Neural progenitor cell (in vitro differentiated cells): ENCODE measurements at places on chromosomes 2 and 18. TPM values are rescaled to one million over a fixed set of nuclear protein-coding genes. Genes with fewer than 3 reads are reported as not detected.

DNA sequence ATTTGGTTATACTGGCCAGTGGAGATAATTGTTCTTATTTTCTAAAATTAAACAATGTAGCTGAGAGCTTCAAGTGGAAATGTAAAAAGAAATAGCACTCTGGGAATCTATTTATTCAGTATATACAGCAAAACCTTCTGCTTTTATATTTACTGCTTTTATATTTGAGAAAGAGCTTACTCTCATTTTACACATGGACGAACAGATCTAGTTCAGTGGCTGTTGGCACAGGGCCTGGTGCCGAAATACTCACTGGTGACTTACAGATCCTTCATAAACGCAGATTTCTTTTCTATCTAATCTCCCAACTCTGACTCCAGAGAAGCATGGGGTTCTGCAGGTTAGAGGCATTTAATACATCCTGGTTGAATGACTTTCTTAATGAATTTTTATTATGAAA, 266.2 kb downstream of the ASXL3 start:
- H3K36me3 ChIP-seq: no peaks in the 10 kb centered on the region
- H3K4me3 ChIP-seq: no peak overlapping the region
- no peak overlapping the region for H3K27ac ChIP-seq

DNA sequence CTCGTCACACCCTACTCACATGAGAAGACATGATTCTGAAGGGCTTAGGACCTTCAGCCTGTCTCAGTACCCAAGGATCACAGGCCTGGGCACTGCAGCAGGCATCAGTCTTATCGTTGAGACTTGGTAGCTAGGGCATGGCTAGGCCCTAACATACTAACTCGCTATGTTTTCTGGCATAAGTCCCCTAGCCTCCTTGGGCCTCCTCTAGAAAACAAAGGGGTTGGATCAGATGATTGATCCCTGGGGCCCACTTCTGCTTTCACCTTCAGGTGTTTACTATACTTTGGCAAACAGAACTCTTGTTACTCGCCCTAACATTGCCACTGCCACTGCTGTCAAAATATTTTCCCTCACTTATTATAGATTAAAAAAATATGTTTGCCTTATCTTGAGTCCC, 44.2 kb downstream of the VSNL1 start:
- H3K27me3 ChIP-seq: no peaks in the 10 kb centered on the region
- H3K4me3 ChIP-seq: no peak overlapping the region
- DNase-seq: no peak
- no peak overlapping the region for H3K27ac ChIP-seq
- H3K36me3 ChIP-seq: no peaks in the 10 kb centered on the region

- peak overlapping the region; percentile 66 for H3K27ac ChIP-seq
- H3K27me3 ChIP-seq: no peaks in the 10 kb centered on the region
- peaks cover 56% of the 10 kb centered on the region for H3K4me1 ChIP-seq
- peak; percentile 13 for DNase-seq
Observed at GRCh38 chr2:171319164-171319810, 114.5 kb downstream of the METTL8 start.

DNA sequence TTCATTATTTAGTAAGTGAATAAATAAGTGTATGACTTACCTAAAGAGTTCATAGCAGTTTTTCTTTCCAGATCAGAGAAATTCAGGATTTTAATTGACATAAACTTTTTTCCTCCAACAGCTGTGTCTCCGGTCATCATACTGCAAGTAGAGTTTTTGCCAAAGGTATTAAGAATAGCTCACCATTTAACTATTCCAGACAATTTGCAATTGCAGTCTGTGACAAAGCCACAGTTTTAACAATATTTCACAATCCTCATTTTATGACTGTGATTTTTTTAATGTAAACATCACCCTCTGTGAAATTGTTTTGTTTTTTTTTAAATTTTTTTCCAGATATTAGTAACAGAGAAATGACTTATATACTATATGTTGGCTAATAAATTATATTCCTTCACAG, 199.1 kb downstream of the TRIB2 start:
- H3K36me3 ChIP-seq: no peaks in the 10 kb centered on the region
- no peaks in the 10 kb centered on the region for H3K27me3 ChIP-seq
- H3K4me3 ChIP-seq: no peak overlapping the region

GRCh38 chr2:215499331-215499730, 63.5 kb upstream of the FN1 start:
- no peaks in the 10 kb centered on the region for H3K36me3 ChIP-seq
- no peak overlapping the region for H3K27ac ChIP-seq
- no peak overlapping the region for H3K4me3 ChIP-seq

DNA sequence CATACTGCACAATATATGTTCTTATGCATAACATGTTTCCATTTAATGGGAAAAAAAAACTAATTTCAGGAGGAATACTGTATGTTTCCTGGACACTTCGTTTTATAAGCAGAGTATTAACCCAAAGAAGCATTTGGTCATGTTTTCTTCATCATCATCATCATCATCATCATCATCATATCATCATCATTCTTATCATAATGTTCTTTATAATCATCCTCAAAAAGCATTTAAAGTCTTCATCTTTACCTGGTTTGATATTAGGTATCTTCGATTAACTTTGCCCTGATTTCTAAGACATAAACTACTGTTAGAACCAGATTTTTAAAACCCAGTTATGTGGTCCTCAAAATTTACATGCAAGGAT, 47.9 kb downstream of the ZEB2 start:
- peak overlapping the region; percentile 57 for H3K27ac ChIP-seq
- H3K4me1 ChIP-seq: peaks cover 70% of the 10 kb centered on the region
- no peak for DNase-seq
- H3K27me3 ChIP-seq: no peaks in the 10 kb centered on the region
- no peaks in the 10 kb centered on the region for H3K36me3 ChIP-seq
- no peak overlapping the region for H3K4me3 ChIP-seq

DNA sequence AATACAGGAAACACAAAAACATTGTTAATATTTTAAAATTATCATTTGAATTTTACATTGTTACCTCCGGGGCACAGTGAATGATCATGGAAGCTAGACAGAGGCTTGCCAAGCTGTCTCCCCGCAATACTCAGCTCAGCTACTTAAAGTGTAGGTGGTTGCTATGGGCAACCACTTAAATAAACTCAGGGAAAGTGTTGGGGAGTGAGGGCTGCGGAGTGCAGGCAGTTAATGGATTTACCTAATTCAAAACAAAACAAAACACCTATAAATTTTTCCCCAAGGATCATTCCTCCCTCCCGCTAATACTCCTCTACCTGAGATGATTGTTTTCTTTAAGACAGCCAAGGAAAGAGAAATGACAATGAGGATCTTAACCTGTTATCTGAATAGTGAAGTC, 349.5 kb downstream of the TGIF1 start:
- no peak overlapping the region for H3K27ac ChIP-seq
- H3K36me3 ChIP-seq: no peaks in the 10 kb centered on the region
- DNase-seq: peak; percentile 53
- peaks cover 9% of the 10 kb centered on the region for H3K4me1 ChIP-seq
- H3K4me3 ChIP-seq: no peak overlapping the region
- no peaks in the 10 kb centered on the region for H3K27me3 ChIP-seq

- no peak overlapping the region for H3K27ac ChIP-seq
- no peaks in the 10 kb centered on the region for H3K4me1 ChIP-seq
- no peak overlapping the region for H3K4me3 ChIP-seq
- H3K36me3 ChIP-seq: no peaks in the 10 kb centered on the region
- no peaks in the 10 kb centered on the region for H3K27me3 ChIP-seq
Observed at GRCh38 chr18:71529703-71530303, 1014.3 kb downstream of the CBLN2 start.

DNA sequence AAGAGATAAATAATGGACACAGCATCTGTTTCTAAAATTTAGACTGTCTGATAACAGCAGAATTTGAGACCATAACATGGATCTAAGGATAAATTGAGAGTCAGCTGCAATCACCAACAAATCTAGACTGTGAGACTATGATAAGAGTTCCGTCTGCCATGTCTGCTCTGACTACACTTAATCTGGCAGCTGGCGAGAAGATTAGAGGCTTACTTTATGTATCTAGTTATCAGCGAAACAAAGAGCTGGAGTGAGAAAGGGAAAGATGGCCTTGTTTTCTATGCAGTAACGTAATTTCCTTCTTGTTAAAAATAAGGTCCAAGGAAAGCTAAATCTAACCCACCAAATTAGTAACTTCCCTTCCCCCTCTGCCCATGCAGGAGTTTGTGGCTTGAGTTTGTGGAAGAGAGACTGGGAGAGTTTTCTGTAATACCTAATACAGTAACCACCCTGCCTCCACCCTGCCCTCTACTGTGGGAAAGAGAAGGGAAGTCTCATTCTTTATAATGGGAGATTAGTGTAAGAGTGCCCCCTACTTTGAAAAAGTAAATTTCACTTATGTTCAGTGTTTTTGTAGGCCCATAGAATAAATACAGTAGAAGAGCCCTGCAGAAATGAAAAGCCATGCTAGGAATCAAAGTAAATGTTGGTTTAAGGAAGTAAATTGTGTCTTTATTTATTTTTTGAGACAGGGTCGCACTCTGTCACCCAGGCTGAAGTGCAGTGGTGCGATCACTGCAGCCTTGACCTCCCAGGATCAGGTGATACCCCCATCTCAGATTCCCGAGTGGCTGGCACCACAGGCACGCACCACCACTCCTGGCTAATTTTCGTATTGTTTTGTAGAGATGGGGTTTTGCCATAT, 27.5 kb downstream of the EML4 start:
- DNase-seq: peak; percentile 57
- peaks cover 15% of the 10 kb centered on the region for H3K4me1 ChIP-seq
- no peak overlapping the region for H3K4me3 ChIP-seq
- H3K36me3 ChIP-seq: no peaks in the 10 kb centered on the region
- peak overlapping the region; percentile 34 for H3K27ac ChIP-seq
- no peaks in the 10 kb centered on the region for H3K27me3 ChIP-seq

DNA sequence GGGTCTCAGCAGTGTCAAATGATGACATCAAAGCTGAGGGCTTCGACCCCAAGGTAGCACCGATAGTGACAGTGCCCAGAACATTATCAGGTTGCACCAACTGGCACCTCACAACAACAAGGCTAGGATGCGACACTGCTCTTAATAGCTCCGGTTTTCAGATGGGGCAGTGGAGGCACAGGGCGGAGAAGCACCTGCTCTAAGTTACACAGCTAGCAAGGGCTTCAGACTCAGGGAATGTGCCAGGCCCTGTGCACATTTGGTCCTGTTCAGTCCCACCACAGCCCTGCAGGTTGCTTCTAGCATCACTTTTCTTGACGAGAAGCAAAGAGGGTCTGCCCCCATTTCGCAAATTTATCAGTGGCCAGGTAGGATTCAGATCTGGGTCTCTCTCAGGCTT, 74.1 kb downstream of the DGKD start:
- H3K4me3 ChIP-seq: no peak overlapping the region
- no peak for DNase-seq

DNA sequence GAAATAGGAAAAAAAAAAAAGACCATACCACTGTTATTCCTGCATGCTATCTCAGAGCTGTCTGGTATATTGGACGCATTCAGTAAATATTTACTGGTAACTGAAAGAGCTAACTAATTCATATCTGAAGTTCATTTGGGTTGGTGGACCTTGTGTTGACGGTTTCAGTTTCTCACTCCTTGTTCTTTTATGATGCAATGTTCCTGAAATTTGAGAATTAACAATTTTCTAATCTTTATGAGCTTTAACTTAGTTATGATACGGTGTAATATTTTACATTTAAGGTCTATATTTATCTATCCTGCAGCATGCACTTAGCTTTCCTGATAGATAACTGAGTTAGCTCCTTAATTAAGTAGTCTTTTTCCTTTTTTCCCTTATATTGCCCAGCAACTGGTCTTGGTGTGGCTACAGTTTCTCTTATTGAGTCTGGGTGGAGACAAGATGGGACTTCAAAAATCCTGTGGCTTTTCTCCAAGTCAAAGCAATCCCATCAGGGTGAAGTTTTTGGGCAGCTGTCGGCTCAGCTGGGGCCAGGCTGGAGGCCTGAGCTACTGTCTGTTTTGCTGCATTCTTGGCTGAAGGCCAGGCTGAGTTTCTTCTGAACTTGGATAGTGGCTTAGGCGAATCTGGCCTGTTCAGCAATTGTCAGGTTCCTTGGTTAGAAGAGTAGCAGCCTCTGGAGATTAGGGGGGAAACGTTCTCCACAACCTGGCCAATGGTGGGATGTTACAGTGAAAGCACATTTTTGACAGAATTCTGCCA, 78.4 kb upstream of the MEX3C start:
- no peaks in the 10 kb centered on the region for H3K4me1 ChIP-seq
- DNase-seq: no peak
- H3K36me3 ChIP-seq: no peaks in the 10 kb centered on the region
- no peaks in the 10 kb centered on the region for H3K27me3 ChIP-seq
- H3K27ac ChIP-seq: no peak overlapping the region
- H3K4me3 ChIP-seq: no peak overlapping the region

GRCh38 chr18:42548493-42548892, 567.0 kb downstream of the RIT2 start:
- no peaks in the 10 kb centered on the region for H3K36me3 ChIP-seq
- H3K4me1 ChIP-seq: no peaks in the 10 kb centered on the region
- no peak for DNase-seq
- H3K27me3 ChIP-seq: no peaks in the 10 kb centered on the region

GRCh38 chr2:28454016-28454930, 41.6 kb upstream of the PLB1 start:
- no peaks in the 10 kb centered on the region for H3K27me3 ChIP-seq
- no peak overlapping the region for H3K27ac ChIP-seq
- no peak for DNase-seq
- no peaks in the 10 kb centered on the region for H3K36me3 ChIP-seq

- H3K27me3 ChIP-seq: no peaks in the 10 kb centered on the region
- no peak overlapping the region for H3K4me3 ChIP-seq
- DNase-seq: no peak
- no peaks in the 10 kb centered on the region for H3K36me3 ChIP-seq
- peaks cover 7% of the 10 kb centered on the region for H3K4me1 ChIP-seq
Observed at GRCh38 chr2:64359892-64360657, 93.9 kb upstream of the LGALSL start.

- no peaks in the 10 kb centered on the region for H3K27me3 ChIP-seq
- H3K4me1 ChIP-seq: no peaks in the 10 kb centered on the region
- no peak overlapping the region for H3K4me3 ChIP-seq
- no peaks in the 10 kb centered on the region for H3K36me3 ChIP-seq
Observed at GRCh38 chr2:45301307-45302277, 292.3 kb upstream of the SIX2 start.

- H3K4me1 ChIP-seq: peaks cover 56% of the 10 kb centered on the region
- H3K36me3 ChIP-seq: no peaks in the 10 kb centered on the region
- H3K4me3 ChIP-seq: no peak overlapping the region
Observed at GRCh38 chr2:239212929-239213642, 187.7 kb downstream of the HDAC4 start.

DNA sequence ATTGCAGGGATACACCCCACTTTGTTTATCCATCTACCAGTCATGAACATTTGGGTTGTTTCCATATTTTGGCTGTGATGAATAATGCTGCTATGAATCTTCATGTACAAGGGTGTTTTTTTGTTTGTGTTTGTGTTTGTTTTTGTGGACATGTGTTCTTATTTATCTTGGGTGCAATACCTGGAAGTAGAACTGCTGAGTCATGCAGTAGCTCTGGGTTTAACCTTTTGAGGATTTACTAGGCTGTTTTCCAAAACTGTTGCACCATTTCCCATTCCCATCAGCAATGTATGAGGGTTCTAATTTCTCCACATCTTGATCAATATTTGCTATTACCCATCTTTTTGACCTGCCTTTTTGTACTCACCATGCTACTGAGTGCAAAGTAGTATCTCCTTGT, 140.0 kb upstream of the CYP1B1 start:
- H3K27me3 ChIP-seq: no peaks in the 10 kb centered on the region
- peaks cover 19% of the 10 kb centered on the region for H3K4me1 ChIP-seq
- DNase-seq: no peak
- H3K4me3 ChIP-seq: no peak overlapping the region
- H3K27ac ChIP-seq: no peak overlapping the region
- H3K36me3 ChIP-seq: no peaks in the 10 kb centered on the region

Gene RAB17
- 0.43 TPM in 1 of 2 replicates, not detected in the other for total RNA-seq

Gene LRRTM1
- total RNA-seq: 0.84 TPM in 1 of 2 replicates, not detected in the other

Gene GPR45
- total RNA-seq: not detected in 2 replicates

Gene ALMS1
- 55.3 and 58.8 TPM in 2 replicates for total RNA-seq

Gene CRYBA2
- not detected in 2 replicates for total RNA-seq

Gene LYPD1
- 5.3 and 6.0 TPM in 2 replicates for total RNA-seq

Gene PAX3
- 4.6 and 4.9 TPM in 2 replicates for total RNA-seq

Gene SPP2
- total RNA-seq: not detected in 2 replicates
